ENCODE measurements at places on chromosomes 11 and 22.
A peak's percentile ranks its signal among the peaks of the same experiment; 100 is the strongest.

- no peak for DNase-seq
Observed at GRCh38 chr11:103844327-103845215, 191.9 kb upstream of the DDI1 start.

- no peak for DNase-seq
Observed at GRCh38 chr11:8040921-8041285, 40.1 kb upstream of the TUB start.

GRCh38 chr11:61505640-61506155 is 2.9 kb upstream of the LRRC10B start:
- DNase-seq: no peak

DNA sequence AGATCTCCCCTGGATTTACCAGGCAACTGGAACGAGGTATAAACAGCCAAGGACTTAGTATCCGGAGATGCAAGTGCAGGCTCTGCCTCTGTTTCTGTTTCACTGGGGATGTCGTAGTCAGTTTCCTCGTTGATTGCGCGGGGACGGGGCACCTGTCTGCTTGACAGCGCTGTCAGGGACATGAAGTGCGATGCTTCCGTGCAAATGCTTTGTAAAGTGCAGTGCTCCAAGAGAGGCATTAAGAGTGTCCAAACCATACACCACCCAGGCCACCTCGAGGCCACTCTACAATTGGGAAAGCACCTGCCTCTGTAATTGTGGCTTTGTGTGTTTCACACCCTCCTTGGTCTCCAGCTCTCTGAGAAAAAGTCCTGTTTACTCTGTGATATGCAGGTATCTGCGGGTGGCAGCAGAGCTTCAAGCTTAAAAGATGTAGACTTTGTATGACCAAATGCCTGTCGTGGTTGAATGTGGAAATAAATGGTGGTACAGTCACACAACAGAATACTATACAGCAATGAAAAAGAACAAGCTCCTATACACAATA is 18.6 kb upstream of the CD5 start:
- DNase-seq: no peak

DNA sequence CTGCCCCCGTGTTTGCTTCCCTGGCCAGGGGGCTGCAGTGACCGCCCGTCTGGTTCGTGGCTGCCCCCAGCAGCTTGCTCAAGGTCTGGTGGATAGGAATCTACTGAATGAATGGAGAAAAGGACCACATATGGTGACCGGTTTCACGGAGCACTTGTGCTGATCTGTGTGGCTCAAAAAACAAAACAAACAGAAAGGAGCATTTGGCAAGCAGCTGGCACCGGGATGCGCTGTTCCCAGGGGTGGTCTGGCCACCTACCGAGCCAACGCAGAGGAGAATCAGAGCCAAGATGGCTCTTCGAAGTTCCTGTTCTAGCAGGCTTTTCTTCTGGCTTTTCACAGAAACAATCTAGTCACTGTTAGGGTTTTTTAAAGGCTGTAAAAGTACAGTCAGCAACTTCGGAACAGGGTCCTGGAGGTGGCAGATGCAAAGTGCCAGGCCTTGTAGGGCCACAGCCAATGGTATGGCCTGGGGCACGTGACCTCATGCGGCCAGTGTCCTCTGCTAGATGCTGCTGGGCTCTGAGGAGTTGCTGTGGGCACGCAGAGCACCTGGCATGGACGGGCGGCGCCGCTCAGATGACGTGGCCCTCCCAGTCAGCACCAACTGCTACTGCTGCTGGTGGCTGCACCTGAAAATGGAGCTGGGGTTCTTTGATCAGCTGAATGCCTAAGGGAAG is 27.3 kb upstream of the PACSIN2 start:
- DNase-seq: peak; percentile 75

- peak; percentile 5 for DNase-seq
Observed at GRCh38 chr11:21634956-21635355, 557.9 kb upstream of the ANO5 start.

GRCh38 chr11:96647621-96648020 is 257.8 kb downstream of the JRKL start:
- DNase-seq: no peak

DNA sequence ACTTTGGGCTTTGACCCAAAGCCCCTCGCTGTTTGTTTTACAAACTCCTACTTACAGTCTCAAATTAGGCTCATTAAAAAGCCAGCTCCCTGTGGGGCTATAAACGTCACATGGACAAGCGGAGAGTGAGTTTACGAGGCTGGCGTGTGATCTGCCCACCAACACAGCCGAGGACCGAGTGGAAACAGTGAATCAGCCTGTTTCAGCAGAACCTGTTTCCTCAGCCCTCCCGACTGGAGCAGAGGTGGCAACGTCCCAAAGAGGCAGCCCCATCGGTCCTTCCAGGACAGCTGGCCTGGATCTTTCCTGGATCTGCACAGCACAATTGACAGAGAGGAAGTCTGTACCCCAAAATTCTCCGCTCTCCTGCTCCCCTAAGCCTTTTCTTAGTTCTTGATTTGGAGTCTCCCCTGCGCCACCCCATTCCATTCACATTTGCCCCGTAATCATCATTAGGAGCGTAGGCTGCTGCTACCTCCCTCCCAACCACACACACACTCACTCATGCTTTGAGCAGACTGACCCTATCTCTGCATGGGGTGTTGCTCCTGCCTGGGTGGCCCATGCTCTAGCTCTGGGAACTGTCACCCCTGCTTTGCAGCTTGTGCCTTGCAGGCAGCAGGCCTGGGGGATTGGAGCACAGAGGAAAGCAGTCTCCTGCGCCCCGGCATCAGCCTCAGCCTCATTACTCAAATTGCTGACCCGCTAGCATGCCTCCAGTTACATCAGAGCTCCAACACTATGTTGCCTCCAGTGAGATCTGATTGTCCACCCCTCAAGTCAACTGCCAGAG is 117.8 kb downstream of the NAT10 start:
- DNase-seq: no peak

DNA sequence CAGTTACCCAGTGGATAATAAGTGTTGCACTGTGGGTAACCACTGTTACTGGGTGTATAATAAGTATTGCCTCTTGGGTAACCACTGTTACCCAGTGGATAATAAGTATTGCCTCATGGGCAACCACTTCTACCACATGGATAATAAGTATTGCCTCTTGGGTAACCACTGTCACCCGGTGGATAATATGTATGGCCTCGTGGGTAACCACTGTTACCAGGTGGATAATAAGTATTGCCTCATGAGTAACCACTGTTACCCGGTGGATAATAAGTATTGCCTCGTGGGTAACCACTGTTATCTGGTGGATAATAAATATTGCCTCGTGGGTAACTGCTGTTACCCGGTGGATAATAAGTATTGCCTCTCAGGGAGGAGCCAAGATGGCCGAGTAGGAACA is 29.7 kb upstream of the NXPE4 start:
- no peak for DNase-seq

- DNase-seq: no peak
Observed at GRCh38 chr22:46865052-46865434, 102.6 kb downstream of the TBC1D22A start.

- peak; percentile 92 for DNase-seq
Observed at GRCh38 chr11:95231127-95231880, at the start of gene SESN3. Gene SESN3, minus strand, starts transcription at chr11:95231202. Its CDS starts 342 bp downstream, at chr11:95230860.

- no peak for DNase-seq
Observed at GRCh38 chr11:110044226-110044968, 48.8 kb upstream of the ZC3H12C start.

DNA sequence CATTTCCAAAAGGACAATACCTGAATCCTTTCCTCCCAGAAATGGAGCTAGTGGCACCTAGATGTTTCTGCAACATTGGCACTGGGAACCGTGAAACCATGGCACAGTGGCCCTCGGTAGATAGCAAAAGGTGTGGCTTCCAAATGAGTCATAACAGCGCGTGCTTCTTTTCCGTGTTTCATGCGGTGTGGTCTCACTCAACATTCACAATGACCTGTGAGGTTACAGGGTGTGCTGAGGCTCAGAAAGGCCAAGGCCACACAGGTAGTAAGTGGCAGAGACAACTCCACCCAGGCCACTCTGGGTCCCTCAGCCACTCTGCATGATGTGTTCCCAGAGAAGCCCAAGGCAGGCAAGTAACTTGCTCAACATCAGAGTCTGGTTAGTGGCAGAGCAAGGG is 67.4 kb downstream of the TP53I11 start:
- no peak for DNase-seq

DNA sequence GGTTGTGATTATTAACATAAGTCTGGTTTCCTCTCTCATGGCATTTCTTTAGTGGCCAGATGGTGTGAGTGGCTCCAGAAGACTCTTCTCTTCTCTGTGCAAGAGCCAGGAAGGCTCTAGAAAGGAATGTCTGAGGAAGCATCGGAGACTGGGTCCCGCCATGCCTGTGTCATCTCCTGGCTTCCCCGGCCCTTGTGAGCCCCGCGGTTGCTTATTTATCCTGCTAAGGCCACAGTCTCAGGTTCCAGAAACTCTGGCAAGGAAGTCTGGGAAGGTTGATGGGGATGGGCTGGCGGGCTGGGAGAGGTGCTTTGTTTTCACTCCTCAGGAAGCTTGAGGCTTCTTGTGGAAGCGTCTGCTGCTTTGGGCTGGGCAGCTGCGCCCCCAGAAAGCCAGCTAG is 18.9 kb downstream of the BCR start:
- DNase-seq: no peak

- no peak for DNase-seq
Observed at GRCh38 chr11:17811352-17811751, 76.8 kb downstream of the KCNC1 start.

GRCh38 chr11:17368551-17368950 is 17.0 kb downstream of the NCR3LG1 start:
- DNase-seq: no peak

- no peak for DNase-seq
Observed at GRCh38 chr11:24589064-24589463, 92.2 kb downstream of the LUZP2 start.

DNA sequence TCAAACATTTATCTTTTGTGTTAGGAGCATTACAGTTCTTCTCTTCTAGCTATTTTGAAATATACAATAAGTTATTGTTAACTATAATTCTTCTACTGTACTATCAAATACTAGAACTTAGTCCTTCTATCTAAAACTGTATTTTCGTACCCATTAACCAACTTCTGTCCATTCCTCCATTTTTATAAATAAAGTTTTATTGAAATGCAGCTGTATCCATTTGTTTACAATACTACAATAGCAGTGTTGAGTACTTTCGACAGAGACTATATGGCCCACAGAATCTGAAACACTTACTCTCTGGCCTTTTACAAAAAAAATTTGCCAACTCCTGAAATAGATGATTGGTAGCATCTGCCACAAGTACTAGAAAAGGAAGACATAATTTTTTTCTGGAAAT is 4.7 kb upstream of the SLC35C1 start:
- DNase-seq: no peak

DNA sequence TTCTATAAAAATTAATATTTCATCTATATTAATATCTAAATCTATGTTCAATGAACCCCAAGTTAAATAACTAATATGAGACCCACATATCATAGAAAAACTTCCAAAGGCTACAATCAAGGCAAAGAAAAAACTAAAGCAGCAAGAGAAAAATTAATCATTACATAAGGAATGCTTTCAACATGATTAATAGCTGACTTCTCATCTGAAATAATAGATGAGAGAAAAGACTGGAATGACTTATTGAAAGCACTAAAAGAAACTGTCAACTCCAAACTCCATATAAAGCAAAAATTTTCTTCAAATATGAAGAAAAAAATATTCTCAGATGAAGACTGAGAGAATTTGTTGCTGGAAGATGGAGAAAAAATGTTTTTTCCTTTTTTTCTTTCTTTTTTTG is 13.0 kb downstream of the TRIM5 start:
- no peak for DNase-seq

- DNase-seq: no peak
Observed at GRCh38 chr11:64017945-64018224, 17.8 kb upstream of the FLRT1 start.

DNA sequence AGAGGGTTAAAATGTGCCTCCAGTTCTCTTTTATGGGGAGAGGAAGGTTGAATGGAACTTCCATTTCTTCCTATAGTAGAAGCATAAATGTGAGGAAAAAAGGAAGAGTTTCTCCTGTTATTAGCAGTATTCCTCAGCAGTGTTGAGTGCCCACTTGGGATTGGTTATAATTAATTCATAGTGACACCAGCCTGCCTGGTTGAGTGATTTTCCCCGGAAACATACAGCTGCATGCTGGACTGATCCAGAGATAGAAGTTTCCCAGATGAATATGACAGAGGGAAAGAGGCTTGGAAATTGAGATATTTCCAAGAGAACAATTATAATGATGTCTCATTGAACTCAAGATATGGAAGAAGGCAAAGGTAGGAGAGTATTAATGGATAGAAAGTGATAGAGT is 28.3 kb downstream of the RAB39A start:
- DNase-seq: no peak

GRCh38 chr22:45957826-45958225 is 19.1 kb downstream of the WNT7B start:
- no peak for DNase-seq

GRCh38 chr11:50075856-50076255 is 43.2 kb downstream of the OR4C45 start:
- DNase-seq: no peak

DNA sequence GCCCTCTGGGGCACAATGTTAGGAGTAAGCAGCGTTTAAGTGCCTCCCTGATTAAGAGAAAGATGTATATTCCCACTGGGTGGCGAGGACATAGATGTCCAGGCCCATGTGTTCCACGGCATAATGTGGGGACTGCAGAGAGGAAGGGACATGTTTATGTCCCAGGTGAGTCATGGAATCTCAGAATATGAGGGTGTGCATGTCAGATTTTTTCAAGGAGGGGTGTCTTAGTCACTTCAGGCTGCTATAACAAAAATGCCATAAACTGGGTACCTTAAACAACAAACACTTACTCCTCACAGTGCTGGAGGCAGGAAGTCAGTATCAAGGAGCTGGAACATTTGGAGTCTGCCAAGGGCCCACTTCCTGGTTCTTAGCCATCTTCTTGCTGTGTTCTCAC is 55.1 kb downstream of the BCR start:
- DNase-seq: no peak

GRCh38 chr11:30314625-30315024 is 8.3 kb upstream of the ARL14EP start:
- DNase-seq: no peak

DNA sequence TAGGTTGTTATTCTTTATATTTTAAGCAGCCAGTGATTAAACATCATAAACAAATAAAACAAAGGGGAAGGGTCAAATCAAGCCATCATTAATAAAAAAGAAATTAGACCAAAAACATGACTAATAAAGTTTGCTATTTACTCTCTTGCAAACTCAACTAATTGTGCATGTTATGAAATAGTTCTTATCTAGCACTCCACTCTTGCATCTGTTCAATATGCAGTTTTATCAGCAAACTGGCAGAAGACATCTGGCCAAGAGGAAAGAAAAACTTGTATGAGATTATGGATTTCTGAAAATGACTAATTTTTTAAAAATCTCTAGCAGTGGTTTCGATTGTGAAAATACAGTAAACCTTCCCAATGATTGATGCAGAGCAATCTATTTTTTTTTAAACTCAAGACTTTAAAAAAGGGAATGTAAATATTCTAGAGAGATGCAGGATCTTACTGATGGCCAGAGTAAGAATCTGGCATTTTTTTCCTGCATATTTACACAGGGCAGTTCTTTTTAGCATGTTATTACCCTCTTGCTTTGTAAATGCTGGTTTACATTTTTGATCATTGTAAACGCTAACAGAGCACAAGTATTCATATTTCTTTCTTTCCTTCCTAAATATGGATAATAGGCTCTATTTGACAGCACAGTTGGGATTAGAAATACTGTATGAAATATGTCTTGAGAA is 83.3 kb downstream of the GRIA4 start:
- no peak for DNase-seq

GRCh38 chr11:69801513-69802335 is 17.5 kb downstream of the FGF3 start:
- peak; percentile 47 for DNase-seq

- no peak for DNase-seq
Observed at GRCh38 chr11:92980312-92980711, 10.9 kb downstream of the MTNR1B start.
